ENCODE measurements at places on chromosomes 11 and 22.
A peak's percentile ranks its signal among the peaks of the same experiment; 100 is the strongest.

DNA sequence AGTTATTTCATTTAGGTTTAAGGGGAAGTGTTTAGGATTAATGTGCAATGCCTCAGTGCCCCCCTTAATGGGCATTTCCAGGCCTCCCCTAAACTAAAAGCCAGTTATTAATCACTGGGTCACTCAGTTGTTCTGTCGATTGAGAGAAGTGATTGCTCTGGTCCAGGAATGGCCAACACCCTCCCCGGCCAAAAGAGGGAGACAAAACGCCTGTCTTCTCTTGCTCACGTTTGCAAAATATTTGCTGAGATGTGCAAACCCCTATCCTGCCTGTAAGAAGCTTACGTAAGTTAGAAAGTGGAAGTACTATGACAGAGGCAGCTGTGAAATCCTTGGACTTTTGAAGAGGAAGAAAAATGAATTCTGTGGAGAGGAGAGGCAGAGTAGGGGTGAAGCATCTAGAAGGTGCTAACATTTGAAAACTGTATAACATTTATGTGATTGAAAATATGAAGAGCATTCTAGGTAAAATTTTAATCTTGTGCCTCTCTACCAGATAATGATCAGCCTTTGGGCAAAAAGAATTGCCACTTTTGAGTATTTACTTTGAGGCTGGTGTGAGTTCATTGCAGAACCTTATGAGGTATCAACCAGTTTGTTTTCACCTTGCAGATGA, 37.7 kb downstream of the NTM start:
- DNase-seq, result no peak

GRCh38 chr22:26835929-26836528, 178.6 kb downstream of the MIAT start:
- DNase-seq, result peak; percentile 23

- no peak for DNase-seq
Observed at GRCh38 chr11:96075532-96075959, 151.6 kb upstream of the MTMR2 start.

DNA sequence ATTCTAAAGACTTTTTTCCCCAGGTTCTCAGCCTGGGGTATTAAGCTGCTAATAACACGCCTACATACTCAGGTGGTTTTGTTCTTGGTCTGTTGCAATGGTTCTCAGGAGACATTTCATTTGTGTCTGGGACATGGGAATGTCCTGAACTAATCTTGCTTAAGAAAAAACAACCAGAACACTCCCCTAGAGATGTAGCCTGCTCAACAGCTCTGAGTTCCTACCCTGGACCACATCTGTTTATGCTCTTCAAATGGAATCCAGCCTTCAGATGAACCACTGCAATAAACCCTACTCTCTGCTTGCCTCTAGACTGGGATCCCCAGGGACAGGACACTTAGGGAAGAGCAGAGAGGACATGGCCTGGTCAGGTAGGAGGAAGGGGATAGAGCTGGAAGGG, 29.9 kb downstream of the RELT start:
- DNase-seq, result no peak

DNA sequence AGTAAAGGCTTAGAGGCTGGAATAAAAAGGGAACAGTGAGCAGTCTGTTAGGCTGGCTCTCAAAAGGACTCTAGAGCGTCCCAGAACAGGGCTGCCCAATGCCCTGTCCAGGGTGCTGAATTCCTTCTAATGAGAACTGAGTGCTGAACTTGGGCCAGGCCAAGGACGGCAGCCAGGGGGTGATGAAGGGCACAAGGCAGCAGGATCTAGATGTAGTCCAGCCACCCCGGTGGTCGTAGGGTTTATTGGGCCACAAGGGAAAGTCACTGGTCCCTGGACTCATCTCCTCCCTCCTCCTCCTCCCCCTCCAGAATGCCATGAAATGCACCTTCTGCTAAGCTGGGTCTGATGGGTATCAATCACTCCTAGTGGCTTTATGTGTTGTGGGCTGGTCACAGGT, 19.2 kb downstream of the NPTXR start:
- no peak for DNase-seq

GRCh38 chr11:65183201-65183891, 1.6 kb downstream of the CAPN1 start:
- no peak for DNase-seq

DNA sequence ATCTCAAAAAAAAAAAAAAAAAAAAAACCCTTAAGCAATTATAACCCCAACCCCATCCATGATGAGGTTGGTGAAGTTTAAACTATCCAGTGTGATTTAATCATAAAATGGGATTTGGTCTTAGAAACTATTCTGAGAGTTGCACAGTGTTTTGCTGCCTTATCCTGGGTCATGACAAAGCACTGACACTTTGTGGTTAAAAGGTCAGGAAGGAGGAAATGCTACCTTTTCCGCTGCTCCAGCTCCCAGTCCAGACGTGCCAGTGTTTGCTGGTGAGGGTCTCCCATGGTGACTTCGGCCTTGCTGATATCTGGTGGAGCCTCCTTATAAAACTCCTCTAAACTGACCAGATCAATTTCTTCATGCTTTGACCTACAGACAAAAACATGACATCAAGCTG, 14.5 kb downstream of the THOC5 start:
- no peak for DNase-seq
